Aortic smooth muscle cell (primary cell): ENCODE measurements at places on chromosomes 12 and 14. TPM values are rescaled to one million over a fixed set of nuclear protein-coding genes. Genes with fewer than 3 reads are reported as not detected.

The CPNE8 gene
- total RNA-seq = 17.4 and 27.0 TPM in 2 replicates

The ACRBP gene
- total RNA-seq = 0.13 and 0.25 TPM in 2 replicates

The PTCSC3 gene
- not detected in 2 replicates for total RNA-seq

The C12orf60 gene
- total RNA-seq = 0.79 and 3.9 TPM in 2 replicates

The FAM222A gene
- total RNA-seq = 0.06 and 0.13 TPM in 2 replicates

The ASIC1 gene
- 1.3 and 1.4 TPM in 2 replicates for total RNA-seq

The NGB gene
- not detected in 2 replicates for total RNA-seq

The KRT73 gene
- total RNA-seq = not detected in 2 replicates

The IGFBP6 gene
- total RNA-seq = 1,840 and 2,414 TPM in 2 replicates

The SDR39U1 gene
- total RNA-seq = 10.1 and 15.1 TPM in 2 replicates

The TAS2R14 gene
- total RNA-seq = 1.7 and 3.2 TPM in 2 replicates

The KRT6A gene
- total RNA-seq = 0.19 and 0.66 TPM in 2 replicates

The IFT81 gene
- 19.1 and 21.1 TPM in 2 replicates for total RNA-seq

The CNIH1 gene
- 81.1 and 109 TPM in 2 replicates for total RNA-seq

The MYH6 gene
- total RNA-seq = not detected in 2 replicates

The EFS gene
- total RNA-seq = 6.3 and 10.7 TPM in 2 replicates

The MYO1H gene
- not detected in 2 replicates for total RNA-seq

The SLC17A8 gene
- total RNA-seq = not detected in 2 replicates

The SYNDIG1L gene
- total RNA-seq = not detected in 2 replicates

The CORO1C gene
- 331 and 354 TPM in 2 replicates for total RNA-seq

The PZP gene
- total RNA-seq = under 0.01 TPM in 1 of 2 replicates, not detected in the other

The MGAT2 gene
- 80.4 and 90.8 TPM in 2 replicates for total RNA-seq

The IFNG-AS1 gene
- 0.26 and 0.31 TPM in 2 replicates for total RNA-seq

The PRPH gene
- 0.92 and 1.4 TPM in 2 replicates for total RNA-seq

The FSCB gene
- not detected in 2 replicates for total RNA-seq

The TNFAIP2 gene
- total RNA-seq = 65.9 and 69.1 TPM in 2 replicates

The EIF2B1 gene
- 42.3 and 46.3 TPM in 2 replicates for total RNA-seq

The DIO3 gene
- not detected in 2 replicates for total RNA-seq

The TMCC3 gene
- 0.50 and 0.92 TPM in 2 replicates for total RNA-seq

The IGF1 gene
- under 0.01 TPM in 1 of 2 replicates, not detected in the other for total RNA-seq

The PIANP gene
- 0.13 TPM in 1 of 2 replicates, not detected in the other for total RNA-seq

The KCNC2 gene
- total RNA-seq = not detected in 2 replicates

The OVCH1 gene
- 0.12 and 0.26 TPM in 2 replicates for total RNA-seq

The OR9K2 gene
- total RNA-seq = not detected in 2 replicates

The FGF23 gene
- total RNA-seq = not detected in 2 replicates
